ENCODE measurements at places on chromosomes 4 and X.

GRCh38 chrX:115719171-115719570, 158.2 kb downstream of the PLS3 start:
- no peak for DNase-seq

DNA sequence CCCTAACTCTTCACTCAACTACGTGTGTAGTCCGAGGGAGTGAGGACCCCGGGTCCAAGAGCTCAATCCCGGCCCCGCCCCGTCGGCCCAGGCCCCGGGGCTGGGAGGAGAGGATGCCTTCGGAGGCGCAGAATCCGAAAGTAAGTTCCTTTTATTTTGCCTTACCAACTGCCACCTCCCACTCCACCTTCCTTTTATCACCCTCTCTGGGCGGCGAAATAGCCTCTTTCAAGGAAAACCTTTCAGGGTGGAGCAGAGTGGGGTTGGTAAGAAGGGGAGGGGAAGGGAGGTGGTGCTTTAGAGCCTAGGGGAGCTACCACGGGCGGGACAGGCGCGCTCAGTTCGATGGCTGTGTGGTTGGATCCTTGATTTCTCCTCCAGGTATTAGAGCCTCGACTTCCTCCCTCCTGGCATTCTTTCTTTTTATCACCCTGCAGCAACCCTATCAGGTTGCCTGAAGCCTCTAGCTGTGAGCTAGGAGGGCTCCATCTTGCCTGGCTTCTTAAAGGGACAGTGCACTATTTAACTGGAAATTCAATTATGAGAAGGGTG, 191.2 kb downstream of the RRAGB start:
- no peak for DNase-seq

DNA sequence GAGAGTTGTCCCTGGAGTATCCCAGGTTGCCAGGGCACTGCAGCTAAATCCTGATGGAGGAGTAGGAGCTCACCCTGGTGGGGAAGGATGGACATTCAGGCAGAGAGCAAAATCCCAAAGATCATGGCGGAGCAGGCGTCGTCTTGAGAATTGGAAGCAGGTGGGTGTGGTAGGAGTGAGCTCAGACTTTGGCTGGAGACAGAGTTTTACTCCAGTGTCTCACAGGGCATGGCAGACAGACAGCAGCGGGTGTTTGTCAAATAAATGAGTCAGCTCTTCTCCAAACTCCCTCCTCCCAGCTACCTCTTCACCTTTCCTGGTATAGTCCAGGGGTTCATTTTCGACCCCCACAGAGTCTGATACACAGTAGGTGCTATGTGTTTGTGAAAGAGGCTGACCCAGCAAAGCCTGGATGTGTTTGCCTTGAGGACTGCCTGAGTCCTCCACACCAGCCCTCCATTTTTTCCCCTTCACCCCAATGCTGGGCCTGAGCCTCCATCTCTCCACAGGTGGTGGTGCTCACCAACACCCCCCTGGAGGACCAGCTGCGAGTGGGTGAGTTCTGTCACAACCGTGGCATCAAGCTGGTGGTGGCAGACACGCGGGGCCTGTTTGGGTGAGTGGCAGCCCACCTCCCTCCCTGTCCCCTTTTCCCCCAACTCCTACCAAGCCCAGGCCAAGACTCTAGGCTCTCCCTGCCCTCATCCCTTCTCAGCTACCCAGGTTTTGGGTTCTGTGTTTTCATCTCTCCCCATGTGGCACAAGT, 6.9 kb downstream of the UBA1 start:
- DNase-seq: no peak

DNA sequence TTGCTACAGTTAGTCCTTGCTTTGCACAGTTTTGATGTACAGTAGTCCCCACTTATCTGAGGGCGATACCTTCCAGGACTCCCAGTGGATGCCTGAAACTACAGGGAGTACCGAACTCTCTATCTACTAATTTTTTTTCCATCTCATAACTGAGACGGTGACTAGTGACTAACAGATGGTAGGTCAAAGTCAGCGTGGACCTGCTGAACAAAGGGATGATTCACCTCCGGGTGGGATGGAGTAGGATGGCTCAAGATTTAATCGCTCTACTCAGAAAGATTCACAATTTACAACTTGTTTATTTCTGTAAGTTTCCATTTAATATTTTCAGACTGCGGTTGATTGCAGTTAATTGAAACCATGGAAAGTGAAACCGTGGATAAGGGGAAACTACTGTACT, 655.8 kb downstream of the ZNF674 start:
- no peak for DNase-seq

DNA sequence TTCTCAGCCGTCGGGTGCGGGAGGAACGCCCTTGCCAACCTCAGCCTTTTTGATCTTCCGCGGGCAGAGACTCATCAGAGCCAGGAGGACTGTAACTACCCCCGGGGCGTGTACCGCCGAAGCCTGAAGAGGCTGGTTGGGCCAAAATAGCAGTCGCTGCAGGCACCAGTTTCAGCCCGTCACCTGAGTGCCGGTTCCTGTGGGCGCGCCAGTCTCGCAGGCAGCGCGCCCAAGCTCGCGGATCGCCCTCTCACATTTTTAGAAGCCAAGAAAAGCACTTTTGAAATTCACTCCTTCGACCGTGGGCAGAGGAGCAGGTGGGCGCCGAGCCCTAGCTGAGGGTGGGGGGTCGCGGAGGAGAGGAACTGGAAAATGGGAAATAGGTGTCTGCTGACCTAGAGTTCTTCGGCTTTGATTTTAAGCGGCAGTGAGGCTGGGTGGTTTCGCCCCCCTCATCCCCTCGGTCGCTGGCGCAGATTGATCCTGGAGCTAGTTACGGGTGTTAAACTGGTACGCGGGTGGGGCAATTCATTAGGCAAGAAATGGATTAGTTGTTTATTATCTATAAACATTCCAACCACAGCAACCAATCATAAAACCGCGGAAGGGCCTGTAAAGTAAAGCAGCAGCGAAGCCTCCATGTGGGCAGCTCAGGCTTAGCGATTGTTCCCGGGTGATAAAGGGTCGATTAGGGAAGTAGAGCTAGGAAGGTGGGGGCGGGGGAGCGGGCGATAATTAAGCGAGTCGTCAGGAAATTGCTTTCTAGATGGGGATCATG, 69.2 kb downstream of the FBXO8 start:
- DNase-seq: no peak

DNA sequence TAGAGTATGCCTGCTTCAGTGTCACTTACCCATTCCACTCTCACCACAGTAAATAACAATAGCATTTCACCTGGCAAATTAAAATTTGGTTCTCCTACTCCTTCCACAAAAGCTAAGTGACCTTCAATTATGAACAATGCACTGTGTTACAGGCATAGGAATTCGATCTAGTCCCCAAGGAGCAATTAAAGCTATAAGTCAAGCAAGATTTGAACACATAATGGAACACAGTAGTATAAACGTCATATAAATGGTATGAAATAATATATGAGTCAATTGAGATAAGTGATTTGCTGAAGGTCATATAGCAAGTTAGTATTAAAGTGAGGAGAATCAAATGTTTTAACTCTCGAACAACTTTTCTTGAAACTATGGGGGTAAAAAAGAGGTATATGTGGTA, 65.8 kb downstream of the ARAP2 start:
- DNase-seq: no peak

GRCh38 chrX:22803353-22803752, 196.4 kb upstream of the DDX53 start:
- DNase-seq: no peak

DNA sequence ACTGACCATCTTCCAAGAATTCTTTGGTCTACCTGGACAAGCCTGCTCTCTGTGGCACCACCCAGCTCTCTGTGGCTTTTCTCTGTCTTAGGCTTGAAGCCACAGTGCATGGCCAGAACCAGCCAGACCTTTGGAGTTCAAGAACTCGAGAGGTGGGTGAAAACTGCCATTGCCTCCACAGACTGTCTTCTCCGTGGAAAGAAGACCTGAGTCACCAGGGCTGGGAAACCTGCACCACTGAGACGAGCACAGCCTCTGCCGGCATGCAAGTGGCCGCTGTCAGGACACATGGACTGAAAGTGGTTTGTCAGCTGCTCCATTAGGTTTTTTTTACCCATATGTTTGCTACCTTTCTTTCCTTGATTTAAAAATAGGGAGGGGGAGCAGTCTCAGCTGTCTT, 74.5 kb downstream of the MGST2 start:
- no peak for DNase-seq

DNA sequence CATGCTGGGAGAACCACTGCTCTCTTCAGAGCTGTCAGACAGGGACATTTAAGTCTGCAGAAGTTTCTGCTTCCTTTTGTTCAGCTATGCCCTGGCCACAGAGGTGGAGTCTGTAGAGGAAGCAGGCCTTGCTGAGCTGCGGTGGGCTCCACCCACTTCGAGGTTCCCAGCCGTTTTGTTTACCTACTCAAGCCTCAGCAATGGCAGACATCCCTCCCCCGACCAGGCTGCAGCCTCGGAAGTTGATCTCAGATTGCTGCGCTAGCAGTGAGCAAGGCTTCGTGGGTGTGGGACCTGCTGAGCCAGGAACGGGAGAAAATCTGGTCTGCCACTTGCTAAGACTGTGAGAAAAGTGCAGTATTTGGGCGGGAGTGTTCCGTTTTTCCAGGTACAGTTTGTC, 118.9 kb downstream of the SLC10A6 start:
- no peak for DNase-seq

- peak; percentile 18 for DNase-seq
Observed at GRCh38 chr4:76200771-76201231, 12.8 kb downstream of the SCARB2 start.

GRCh38 chr4:189548484-189549125, 392.1 kb upstream of the FRG1 start:
- DNase-seq: no peak

DNA sequence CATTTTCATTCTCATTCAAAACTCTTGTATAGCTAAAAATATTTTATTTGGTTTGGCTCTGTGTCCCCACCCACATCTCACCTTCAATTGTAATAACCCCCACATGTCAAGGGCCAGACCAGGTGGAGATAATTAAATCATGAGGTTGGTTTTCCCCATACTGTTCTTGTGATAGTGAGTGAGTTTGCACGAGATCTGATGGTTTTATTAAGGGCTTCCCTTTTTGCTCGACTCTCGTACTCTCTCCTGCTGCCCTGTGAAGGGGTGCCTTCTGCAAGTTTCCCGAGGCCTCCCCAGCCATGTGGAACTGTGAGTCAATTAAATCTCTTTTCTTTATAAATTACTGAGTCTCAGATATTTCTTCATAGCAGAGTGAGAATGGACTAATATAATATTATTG, 768.0 kb downstream of the STIM2 start:
- no peak for DNase-seq

DNA sequence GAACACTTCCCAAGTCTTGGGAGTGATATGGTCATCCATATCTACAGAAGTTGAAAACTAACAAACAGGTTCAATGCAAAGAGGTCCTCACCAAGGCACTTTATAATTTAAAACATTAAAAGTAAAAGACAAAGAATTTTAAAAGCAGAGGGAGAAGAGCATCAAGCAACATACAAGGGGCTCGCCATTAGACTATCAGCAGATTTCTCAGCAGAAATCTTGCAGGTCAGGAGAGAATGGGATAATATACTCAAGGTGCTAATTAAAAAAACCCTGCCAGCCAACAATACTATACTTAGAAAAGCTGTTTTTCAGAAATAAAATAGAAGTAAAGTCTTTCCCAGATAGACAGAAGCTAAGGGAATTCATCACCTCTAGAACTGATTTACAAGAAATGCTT, 121.2 kb downstream of the NEK1 start:
- no peak for DNase-seq

GRCh38 chrX:153061732-153062131, 5.5 kb downstream of the PNMA3 start:
- no peak for DNase-seq

- DNase-seq: no peak
Observed at GRCh38 chr4:127246963-127247952, 385.5 kb upstream of the INTU start.

DNA sequence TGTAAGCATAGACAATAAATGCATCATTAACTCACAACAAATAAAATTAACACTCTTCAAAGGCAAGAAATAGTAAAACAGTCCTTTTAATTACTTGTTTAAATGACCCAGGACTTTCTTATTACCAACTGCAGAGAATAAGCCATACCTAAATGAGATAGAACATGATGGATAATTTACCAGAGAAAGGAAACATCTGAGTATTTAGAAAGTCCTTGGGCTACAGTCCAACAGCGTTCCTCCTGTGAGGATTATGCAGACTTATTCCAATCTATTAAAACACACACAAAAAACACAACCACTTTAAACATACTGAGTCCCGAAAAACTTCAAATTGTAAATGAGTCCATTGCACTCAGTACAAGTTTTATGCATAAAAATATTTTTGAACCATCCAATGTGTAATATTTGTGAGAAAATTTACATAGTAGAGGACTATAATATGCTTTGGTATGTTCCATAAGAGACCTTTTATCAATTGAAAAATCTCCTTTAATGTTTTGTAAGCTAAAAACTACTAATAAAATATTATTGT, 129.2 kb downstream of the NR3C2 start:
- no peak for DNase-seq
